Astrocyte (in vitro differentiated cells and primary cell): ENCODE measurements at places on chromosomes 3 and 15. TPM values are rescaled to one million over a fixed set of nuclear protein-coding genes. Genes with fewer than 3 reads are reported as not detected.

The CORO2B gene
- 6.2 and 7.4 TPM in 2 replicates for total RNA-seq

- no peaks in the 10 kb centered on the region for H3K27me3 ChIP-seq
- no peaks in the 10 kb centered on the region for H3K36me3 ChIP-seq
- peak; percentile 50 for DNase-seq
- peaks cover 4% of the 10 kb centered on the region for H3K4me1 ChIP-seq
- no peak overlapping the region for H3K4me3 ChIP-seq
These were observed 15.0 kb upstream of the TM6SF1 start for GRCh38 chr15:83092309-83092976.

- no peaks in the 10 kb centered on the region for H3K36me3 ChIP-seq
- no peak overlapping the region for H3K4me3 ChIP-seq
- DNase-seq: peak; percentile 24
- H3K27me3 ChIP-seq: no peaks in the 10 kb centered on the region
- H3K27ac ChIP-seq: no peak overlapping the region
These were observed 2.3 kb upstream of the DNAH1 start for GRCh38 chr3:52313774-52314188.

DNA sequence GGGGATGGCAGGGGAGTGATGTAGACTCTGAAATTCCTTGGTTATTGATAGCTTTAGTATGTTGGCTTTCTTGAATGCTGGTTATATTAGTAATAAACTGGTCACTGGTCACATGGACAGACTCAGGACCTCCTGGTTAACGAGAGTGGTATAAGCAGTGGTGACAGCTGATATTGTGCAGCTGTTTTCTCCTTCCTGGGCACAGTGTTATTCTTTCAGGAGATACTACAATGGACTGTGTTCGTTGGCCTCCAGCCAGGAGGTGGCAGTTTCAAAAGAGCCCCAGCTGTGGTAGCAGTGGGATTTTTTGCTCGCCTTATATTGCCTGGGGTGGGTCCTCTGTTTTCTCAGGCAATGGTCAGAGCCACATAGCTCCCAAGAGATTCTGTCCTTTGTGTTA is 181.6 kb upstream of the RBMS3 start:
- H3K27ac ChIP-seq: no peak overlapping the region
- H3K4me3 ChIP-seq: no peak overlapping the region
- no peak for DNase-seq
- H3K27me3 ChIP-seq: no peaks in the 10 kb centered on the region
- H3K4me1 ChIP-seq: no peaks in the 10 kb centered on the region

The AGBL1 gene
- total RNA-seq: not detected in 2 replicates

The MNS1 gene
- total RNA-seq: 0.86 and 1.6 TPM in 2 replicates

The CCDC54 gene
- not detected in 2 replicates for total RNA-seq

GRCh38 chr3:142279965-142280590 is 54.7 kb upstream of the GK5 start:
- H3K27ac ChIP-seq: no peak overlapping the region
- H3K4me1 ChIP-seq: peaks cover 8% of the 10 kb centered on the region
- no peaks in the 10 kb centered on the region for H3K36me3 ChIP-seq
- H3K4me3 ChIP-seq: no peak overlapping the region
- H3K27me3 ChIP-seq: no peaks in the 10 kb centered on the region

The COL6A6 gene
- total RNA-seq: 0.09 and 0.12 TPM in 2 replicates

The EXD1 gene
- total RNA-seq: 0.07 TPM in 1 of 2 replicates, not detected in the other

- no peak for DNase-seq
- H3K36me3 ChIP-seq: no peaks in the 10 kb centered on the region
- no peaks in the 10 kb centered on the region for H3K27me3 ChIP-seq
- H3K4me3 ChIP-seq: no peak overlapping the region
- no peaks in the 10 kb centered on the region for H3K4me1 ChIP-seq
- no peak overlapping the region for H3K27ac ChIP-seq
These were observed 83.6 kb upstream of the C3orf80 start for GRCh38 chr3:160141485-160142185.

The SLC51B gene
- not detected in 2 replicates for total RNA-seq

GRCh38 chr3:123380261-123380660 is 68.6 kb downstream of the ADCY5 start:
- H3K4me1 ChIP-seq: no peaks in the 10 kb centered on the region
- H3K27ac ChIP-seq: no peak overlapping the region
- H3K27me3 ChIP-seq: peaks cover 1% of the 10 kb centered on the region
- DNase-seq: no peak
- H3K36me3 ChIP-seq: no peaks in the 10 kb centered on the region
- H3K4me3 ChIP-seq: no peak overlapping the region

The GPR87 gene
- total RNA-seq: 12.1 and 15.5 TPM in 2 replicates

GRCh38 chr15:69524296-69524695 is 71.7 kb downstream of the RPLP1 start:
- H3K27ac ChIP-seq: no peak overlapping the region
- H3K27me3 ChIP-seq: peaks cover 30% of the 10 kb centered on the region
- DNase-seq: no peak
- H3K36me3 ChIP-seq: no peaks in the 10 kb centered on the region
- peaks cover 3% of the 10 kb centered on the region for H3K4me1 ChIP-seq
- no peak overlapping the region for H3K4me3 ChIP-seq

- no peaks in the 10 kb centered on the region for H3K27me3 ChIP-seq
- DNase-seq: peak; percentile 80
- no peak overlapping the region for H3K4me3 ChIP-seq
These were observed 251.4 kb downstream of the NR1D2 start for GRCh38 chr3:24196526-24196925.

The LIPC gene
- total RNA-seq: not detected in 2 replicates

- DNase-seq: no peak
- H3K27me3 ChIP-seq: no peaks in the 10 kb centered on the region
These were observed 5.4 kb downstream of the ZBTB47 start for GRCh38 chr3:42658771-42659390.

DNA sequence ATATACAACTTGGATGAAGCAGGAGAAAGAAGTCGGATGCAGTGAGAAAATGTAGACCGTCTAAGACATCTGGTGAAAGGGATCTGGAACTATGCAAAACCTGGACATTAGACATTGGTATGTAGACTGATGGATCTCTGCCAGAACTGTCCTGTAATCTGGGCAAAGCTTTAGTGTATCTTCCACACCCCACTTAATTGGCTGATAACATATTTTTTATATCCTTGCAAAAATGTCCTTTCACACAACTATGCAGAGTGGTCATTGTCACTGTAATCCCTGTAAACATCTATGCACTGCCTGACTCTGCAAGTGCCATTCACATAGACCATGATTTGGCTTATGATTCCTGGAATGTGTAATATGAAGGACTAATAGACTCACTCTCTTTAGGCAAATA is 163.1 kb downstream of the TUSC7 start:
- no peaks in the 10 kb centered on the region for H3K4me1 ChIP-seq
- H3K36me3 ChIP-seq: no peaks in the 10 kb centered on the region
- H3K27ac ChIP-seq: no peak overlapping the region

The PLSCR4 gene
- 1.1 and 1.3 TPM in 2 replicates for total RNA-seq

DNA sequence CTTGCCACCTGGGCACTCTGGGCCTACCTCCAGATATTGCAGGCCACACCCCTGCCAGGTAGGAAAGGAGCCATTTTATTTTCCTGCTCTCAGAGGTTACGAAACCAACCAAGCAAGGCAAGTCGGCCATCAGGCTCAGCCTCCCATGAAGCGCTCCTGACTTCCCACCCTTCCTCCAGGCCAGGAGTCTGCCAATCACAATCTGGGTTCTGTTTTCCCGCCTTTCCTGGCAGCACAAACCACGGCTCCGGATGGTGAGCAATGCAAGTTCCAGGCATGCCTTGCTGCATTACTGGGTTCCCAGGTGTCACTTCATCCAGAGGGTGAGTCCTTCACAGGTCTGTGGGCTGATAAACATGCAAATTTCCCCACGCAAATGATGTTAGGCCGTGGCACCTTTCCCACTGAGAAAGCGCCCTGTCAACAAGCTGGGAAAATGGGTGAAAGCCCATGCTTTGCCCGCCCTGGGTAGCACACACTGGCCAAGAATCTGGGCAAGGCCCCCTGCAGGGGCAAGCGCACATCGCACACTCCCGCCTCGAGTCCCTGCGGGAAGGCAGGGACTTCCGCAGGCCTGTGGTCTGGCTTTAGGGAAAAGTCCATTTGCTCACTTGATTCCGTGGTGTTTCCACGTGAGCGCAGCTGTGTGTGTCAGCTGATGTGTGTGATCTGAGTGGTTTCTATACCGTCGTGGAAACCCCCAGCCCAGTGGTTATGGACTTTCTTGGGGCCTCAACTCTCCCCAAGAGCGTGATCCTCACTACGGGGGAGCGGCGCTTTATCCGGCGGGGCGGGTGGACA is 61.6 kb upstream of the RYK start:
- H3K27ac ChIP-seq: peak overlapping the region; percentile 73
- no peak overlapping the region for H3K4me3 ChIP-seq
- no peaks in the 10 kb centered on the region for H3K36me3 ChIP-seq
- peak; percentile 82 for DNase-seq
- peaks cover 83% of the 10 kb centered on the region for H3K4me1 ChIP-seq

DNA sequence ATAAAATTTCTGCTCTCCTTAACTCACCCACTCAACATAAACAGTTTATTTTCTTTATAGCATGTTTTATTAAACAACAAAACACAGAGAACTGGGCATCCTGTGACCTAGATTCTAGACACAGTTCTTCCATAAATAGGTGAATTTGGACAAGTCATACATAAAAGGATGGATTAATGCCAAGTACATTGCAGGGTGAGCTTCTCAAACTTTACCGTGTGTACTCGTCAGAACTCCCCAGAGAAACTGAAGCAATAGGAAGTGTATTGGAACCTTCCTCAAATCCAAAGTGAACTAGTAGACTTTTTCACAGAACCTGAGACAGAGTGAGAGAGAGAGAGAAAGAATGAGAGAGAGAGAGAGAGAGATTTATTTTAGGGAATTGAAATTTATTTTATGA is 139.7 kb downstream of the CD47 start:
- H3K4me3 ChIP-seq: no peak overlapping the region
- no peaks in the 10 kb centered on the region for H3K27me3 ChIP-seq
- H3K4me1 ChIP-seq: no peaks in the 10 kb centered on the region
- H3K27ac ChIP-seq: no peak overlapping the region
- DNase-seq: no peak

DNA sequence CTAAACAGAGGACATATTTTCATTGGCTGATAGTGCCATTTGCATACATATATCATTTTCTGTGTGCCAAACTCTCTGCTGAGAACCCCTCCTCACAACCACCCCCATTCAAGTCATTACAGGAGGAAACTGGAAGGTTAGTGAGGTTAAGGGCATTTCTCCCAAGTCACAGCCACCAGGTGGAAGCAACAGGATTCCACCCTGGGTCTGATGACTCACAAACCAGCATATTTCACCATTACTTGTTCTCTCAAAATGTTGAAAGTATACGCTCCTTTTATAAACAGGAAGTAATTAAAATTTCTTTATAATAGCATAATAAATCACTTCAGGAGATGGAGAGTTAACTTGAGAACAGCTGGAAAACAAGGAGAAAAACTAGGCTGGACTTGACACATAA is 398.6 kb upstream of the WNT5A start:
- peaks cover 3% of the 10 kb centered on the region for H3K4me1 ChIP-seq
- H3K36me3 ChIP-seq: no peaks in the 10 kb centered on the region
- H3K27me3 ChIP-seq: no peaks in the 10 kb centered on the region
- peak; percentile 66 for DNase-seq
- H3K4me3 ChIP-seq: no peak overlapping the region

DNA sequence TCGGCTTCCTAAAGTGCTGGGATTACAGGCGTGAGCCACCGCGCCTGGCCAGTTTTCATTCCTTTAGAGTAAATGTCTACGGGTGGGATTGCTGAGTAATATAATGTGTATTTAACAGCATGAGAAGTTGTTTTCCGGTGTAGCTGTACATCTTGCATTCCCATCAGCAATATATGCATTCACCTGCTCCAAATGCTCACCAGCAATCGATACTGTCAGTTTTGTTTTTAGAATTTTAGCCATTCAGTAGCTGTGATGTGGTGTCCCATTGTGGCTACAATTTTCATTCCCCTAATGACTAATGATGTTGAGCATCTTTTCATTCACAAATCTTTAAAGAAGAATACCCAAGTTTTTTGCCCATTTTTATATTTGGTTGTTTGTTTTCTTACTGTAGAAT is 134.8 kb upstream of the RGMA start:
- H3K4me3 ChIP-seq: no peak overlapping the region
- H3K27me3 ChIP-seq: no peaks in the 10 kb centered on the region
- no peaks in the 10 kb centered on the region for H3K36me3 ChIP-seq

DNA sequence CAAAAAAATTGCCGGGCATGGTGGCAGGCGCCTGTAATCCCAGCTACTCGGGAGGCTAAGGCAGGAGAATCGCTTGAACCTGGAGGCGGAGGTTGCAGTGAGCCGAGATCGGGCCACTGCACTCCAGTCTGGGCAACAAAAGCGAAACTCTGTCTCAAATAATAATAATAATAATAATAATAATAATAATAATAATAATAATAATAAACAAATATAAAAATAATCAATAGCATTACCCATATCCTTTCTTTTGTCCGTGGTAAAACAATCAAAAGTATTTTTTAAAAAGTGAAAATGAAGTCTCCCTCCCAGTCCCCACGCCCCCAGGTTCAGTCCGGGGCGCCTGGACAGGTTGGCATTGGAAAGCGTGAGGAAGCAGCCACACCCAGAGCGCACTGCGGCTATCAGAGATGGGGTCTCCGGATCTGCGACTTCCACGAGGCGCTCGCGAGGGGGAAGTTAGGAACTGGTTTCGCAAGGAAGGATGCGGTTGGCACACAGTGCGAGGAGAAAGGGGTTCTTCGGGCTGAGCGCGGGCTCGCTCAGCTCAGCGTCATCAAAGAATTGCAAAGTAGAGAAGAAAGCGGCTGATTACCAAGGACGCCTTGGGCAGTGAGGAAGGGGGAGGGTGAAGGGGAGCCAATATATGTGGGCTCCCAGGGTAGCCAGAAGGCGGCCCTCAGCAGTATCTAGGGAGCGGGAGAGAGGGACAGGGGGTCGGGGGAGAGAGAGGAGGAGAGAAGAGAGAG is 69.5 kb upstream of the EPHB3 start:
- peaks cover 66% of the 10 kb centered on the region for H3K27me3 ChIP-seq
- H3K36me3 ChIP-seq: no peaks in the 10 kb centered on the region
- H3K4me1 ChIP-seq: no peaks in the 10 kb centered on the region
- no peak overlapping the region for H3K27ac ChIP-seq
- DNase-seq: no peak

DNA sequence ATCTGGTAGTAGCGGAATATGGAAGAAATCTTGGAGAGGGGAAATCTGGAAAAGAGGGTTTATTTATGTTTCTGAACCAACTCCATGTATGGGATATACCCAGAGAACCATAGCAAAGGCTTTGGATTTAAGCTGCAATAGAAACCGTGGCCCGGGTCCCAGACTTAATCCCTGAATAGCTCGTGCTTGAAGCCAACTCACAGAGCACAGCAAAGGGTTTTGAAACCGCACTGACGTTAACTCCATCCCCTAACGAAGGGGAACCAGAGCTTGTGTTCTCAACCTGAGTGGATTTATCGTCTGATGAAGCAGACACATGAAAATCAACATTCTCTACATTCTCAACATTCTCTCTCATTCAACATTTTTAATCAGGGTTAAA is 154.6 kb downstream of the APBA2 start:
- peak overlapping the region; percentile 57 for H3K27ac ChIP-seq
- no peaks in the 10 kb centered on the region for H3K27me3 ChIP-seq
- no peak overlapping the region for H3K4me3 ChIP-seq
- DNase-seq: peak; percentile 91
- peaks cover 34% of the 10 kb centered on the region for H3K4me1 ChIP-seq

GRCh38 chr15:51133140-51133765 is 38.5 kb upstream of the TNFAIP8L3 start:
- no peaks in the 10 kb centered on the region for H3K36me3 ChIP-seq
- no peak overlapping the region for H3K27ac ChIP-seq
- no peak for DNase-seq
- H3K4me3 ChIP-seq: no peak overlapping the region
- H3K27me3 ChIP-seq: no peaks in the 10 kb centered on the region
